Activated CD4-positive, CD25-positive, alpha-beta regulatory T cell treated with anti-CD3 and anti-CD28 coated beads, Interleukin-2, amount 50 U/mL, for 16 hours (primary cell): ENCODE measurements at places on chromosomes 12 and 14.

- DNase-seq = no peak
These were observed 29.2 kb upstream of the TMED10 start for GRCh38 chr14:75205591-75205990.

DNA sequence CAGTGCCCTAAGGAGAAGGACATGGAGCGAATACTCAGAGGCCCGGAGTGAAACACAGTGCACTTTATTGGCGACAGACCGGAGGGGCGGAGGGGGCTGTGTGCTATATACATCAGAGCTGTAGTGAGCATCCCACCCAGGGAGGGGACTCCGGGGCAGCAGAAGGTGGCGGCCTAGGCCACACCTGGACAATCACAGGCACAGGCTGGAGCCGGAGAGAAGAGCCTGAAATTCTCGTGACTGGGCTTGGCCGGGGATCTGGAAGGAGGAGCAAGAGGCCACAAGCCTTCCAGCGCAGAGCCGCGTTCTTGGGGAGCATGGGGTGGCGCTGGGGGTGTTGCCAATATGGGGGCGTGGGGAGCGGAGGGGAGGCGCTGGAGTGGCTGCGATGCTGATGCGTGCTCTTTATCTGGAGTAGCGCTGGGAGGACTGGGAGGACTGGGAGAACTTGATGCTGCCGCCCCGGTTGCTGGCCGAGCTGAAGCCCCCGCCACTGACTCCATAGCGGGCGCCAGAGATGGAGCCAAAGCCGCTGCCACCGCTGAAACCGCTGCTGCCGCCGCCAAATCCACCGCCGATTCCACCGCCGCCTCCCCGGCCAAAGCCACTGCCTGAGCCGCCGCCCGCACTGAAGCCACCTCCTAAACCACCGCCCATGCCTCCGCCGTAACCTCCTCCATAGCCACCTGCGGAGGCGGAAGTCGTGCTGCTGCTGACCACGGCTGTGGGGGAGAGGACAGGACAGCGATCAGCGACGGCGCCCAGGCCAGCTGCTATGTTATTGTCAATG is 6.1 kb downstream of the KRT3 start:
- no peak for DNase-seq

GRCh38 chr12:3658327-3659163 is 94.4 kb downstream of the CRACR2A start:
- no peak for DNase-seq

DNA sequence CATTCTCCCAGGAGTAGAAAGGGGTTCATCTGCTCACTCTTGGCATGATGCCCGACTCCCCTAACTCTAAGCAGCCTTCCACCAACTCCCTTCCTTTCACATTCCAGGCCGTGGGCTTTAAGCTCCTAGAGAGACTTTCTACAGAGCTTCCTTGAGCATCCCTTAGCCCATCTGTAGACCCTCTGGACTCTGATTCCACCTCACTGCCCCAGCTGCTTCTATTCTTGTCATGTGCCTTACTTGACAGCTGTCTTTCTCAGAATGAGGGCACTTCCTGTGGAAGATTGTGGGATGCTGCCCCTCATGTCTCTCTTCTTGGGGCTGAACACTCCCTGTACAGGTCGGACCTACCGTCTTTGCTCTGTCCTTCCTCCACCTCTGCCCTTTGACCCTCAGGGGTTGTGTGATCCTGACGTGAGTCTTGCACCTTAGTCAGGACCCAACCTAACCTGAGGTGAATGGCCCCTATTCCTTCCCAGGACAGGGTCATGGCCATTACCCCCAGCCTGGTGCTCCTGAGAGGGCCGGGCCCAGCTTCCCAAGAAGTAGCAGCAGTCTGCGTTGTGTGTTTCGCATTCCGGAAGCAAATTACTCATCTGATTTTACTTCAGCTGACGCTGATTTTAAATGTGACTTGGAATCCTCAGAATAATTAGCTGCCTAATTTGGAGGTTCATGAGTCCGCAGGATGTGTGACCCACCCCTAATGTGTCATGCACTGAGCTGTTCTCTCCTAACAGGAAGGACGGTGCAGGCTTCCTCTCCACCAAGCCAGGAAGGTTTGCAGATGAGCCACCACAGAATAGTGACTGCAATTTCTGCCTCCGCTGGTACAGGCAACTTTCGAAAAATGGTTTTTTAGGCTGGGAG is 2.7 kb upstream of the GALNT6 start:
- no peak for DNase-seq

DNA sequence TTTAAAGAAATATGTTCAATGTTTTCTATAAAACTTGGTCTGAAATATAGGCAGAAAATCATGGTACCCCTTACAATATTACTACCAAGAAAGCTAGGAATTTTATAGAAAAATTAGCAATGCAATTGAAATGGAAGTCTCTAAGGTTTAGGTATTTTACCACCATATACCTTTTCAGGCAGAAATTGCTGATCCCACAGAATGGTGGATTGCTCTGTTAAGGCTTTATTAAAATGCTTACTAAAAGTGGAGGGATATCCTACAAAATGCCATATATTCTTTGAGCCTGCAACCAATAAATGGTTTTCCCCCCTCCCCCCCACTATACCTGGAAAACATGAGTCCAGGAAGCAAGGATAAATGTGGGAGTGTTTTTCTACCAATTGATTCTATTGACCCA is 718.1 kb upstream of the NOVA1 start:
- no peak for DNase-seq

DNA sequence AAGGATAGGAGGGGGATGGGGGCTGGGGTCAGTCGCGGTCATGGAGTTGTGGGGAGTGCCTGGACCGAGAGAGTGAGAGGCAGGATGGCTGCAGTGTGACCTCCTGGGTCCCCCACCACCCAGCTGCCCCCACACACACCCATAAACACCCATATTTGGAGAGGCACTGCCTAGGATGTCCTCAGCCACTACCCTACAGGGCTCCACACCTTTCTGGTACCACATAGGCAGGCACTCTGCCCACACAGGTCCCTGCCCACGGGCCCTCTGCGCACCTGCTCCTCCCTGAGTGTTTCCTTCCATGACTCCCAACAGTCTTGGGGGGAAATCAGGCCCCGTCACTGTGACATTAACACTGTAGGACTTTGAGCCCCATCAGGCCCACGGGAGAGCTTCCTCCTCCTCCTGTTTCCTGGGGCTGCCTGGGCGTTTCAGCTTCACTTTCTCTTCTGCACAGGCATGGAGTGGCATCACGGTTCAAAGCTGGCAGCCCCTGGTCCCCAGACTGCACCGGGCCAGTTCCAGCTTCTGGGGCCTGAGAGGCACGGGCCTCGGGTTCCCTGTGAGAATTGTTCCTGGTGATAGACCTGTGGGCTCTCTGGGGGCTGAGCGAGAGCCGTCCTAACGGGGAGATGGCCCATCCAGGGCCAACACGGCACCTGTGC is 207.0 kb upstream of the C14orf180 start:
- DNase-seq = no peak

DNA sequence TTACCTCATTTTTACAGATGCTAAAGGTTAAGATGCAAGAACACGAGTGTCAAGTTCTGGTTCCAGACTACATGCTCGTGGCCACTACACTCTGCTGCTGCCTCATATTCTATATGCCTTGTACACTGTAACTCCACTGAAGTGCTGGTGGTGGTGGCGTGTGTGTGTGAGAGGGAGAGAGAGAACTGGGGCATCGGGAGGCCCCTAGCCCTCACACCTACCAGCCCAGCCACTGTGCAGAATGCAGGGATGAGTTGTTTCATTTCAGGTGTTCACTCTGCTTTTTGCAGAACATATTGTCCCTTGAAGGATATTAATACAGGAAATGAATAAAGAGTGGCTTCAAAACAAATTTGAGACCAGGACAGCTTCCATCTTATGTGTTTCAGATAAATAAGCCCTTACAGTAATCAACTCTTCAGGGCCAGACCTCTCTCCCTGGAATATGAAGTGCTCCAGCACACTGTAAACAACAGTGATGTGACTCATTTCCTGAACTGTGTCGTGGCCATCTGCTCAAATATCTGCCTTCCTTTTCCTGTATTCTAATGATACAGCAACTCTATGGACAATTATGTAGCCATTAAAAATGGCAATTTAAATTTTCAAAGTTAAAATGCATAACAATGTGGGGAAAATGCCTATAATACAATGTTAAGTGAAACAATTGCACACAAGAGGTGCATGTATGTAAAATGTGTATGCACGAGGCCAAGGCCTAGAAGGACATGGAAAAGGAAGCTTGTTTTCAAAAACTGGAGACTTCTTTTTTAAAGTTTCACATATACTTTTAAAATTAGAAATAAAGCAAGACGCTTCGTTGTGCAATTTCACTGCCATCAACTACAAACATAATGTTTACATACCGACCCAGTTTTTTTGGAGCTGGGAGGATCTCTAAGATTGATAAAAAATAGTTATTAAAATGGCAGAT is 215.4 kb downstream of the PELI2 start:
- no peak for DNase-seq
